RPMI7951 (cell line): ENCODE measurements at places on chromosomes 5 and 9. TPM values are rescaled to one million over a fixed set of nuclear protein-coding genes. Genes with fewer than 3 reads are reported as not detected.
A peak's percentile ranks its signal among the peaks of the same experiment; 100 is the strongest.

The SPINK13 gene
- total RNA-seq: not detected in 2 replicates

The SV2C gene
- under 0.01 TPM in 1 of 2 replicates, not detected in the other for total RNA-seq

The WDR38 gene
- 0.12 and 0.20 TPM in 2 replicates for total RNA-seq

DNA sequence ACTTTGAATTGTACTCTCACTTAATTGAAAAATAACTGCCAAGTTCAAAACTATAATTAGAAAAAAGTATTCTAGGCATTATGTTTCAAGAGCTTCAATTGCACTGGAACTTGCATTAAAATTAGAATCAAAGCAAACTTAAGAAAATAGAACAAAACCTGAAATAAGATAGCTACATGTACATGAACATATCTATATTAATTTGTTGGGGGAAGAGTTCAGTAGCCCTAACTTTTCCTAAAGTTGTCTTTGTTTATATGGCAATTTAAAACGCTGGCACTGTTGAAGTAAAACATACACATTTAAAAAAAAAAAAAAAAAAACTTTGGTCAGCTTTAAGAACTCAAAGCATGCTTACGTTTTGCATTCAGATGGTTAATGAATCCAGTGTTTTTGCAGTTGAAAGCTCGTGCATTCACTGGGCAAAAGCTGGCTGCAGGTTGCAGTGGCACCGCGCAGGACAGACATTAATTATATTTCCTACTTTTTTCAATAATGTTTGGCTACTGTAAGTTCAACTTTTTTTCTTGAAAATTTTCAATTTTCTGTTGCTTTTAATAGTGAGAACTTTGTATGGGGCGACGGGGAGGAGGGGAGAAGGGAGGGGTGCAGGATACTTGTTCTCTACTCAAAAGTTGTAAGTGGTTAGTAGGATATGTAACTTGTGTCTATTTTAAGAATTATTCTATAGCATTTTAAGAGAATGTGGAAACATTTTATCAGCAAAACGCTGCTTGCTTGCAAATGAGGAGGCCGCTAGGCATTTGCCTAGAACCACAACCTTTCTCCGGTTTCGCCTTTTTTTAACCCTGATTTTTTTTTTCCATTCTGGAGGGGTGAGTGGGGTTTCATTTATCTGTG, 3.9 kb downstream of the NR2F1 start:
- no peak for DNase-seq

DNA sequence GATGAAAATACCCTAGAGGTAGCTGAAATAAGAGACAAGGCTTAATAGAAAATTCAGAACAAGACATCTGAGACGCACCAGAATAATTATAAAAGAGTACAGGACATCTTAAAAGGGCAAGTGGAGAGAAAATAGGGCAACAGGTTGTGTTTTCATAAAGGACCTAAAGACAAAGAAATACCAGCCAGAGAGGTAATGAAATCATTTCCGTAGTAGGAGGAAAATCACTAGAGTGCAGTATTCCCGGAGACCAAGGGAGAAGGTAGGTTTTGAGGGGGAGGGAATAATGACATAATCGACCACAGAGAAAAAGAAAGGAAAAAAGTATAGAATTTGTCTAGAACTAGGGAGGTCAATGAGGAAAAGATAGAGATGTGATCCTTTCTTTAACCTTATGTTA, 26.2 kb upstream of the CTNNAL1 start:
- no peak for DNase-seq

DNA sequence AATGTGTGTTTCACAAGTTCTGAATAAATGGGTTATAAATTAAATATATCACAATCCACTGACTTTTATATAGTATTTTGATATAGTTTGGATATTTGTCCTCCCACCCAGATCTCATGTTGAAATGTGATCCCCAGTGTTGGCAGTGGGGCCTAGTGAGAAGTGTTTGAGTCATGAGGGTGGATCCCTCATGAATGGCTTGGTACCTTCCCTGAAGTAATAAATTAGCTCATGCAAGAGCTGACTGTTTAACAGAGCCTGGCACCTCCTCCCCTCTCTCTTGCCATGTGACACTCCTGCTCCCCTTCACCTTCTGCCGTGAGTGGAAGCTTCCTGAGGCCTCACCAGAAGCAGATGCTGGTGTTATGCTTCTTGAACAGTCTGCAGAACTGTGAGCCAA, 127.9 kb upstream of the PALM2AKAP2 start:
- peak; percentile 70 for DNase-seq

GRCh38 chr9:84811072-84811750, 141.7 kb downstream of the NTRK2 start:
- no peak for DNase-seq

DNA sequence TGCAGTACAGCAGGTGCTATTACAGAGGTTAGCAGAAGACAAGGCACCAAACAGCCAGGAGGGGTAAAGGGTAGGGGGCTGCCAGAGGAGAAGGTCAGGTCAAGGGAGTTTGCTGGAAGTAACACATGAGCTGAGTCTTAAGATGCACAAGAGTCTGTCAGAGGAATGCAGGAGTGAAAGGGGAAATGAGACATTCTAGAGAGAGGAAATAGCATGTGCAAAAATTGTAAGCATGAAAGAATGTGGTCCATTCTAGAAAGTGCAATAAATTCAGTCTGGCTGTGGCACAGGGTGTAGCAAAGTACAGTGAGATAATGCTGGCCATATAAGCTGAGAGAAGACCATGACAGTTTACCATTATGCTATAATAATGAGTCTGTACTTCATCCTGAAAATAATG, 6.6 kb downstream of the GOLGA1 start:
- no peak for DNase-seq

- no peak for DNase-seq
Measured at GRCh38 chr9:1008216-1008615, 31.8 kb downstream of the DMRT3 start.

DNA sequence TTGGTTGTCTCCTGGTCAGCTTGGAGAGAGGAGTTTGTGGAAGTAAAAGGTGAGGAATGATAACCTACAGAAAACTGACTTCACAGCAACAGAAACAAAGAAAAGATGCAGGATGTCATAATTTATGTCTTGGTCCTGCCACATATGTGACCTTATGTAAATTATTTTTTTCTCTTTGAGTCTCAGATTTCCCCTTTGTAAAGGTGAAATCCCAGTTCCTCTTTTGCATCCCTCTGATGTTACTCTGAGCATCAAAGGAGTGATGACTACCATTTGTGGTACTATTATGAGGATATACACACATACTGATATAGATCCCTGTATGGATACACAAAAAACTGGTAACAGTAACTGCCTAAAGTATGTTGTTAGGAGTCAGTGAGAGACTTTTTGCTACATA, 1.4 kb upstream of the THG1L start:
- no peak for DNase-seq

DNA sequence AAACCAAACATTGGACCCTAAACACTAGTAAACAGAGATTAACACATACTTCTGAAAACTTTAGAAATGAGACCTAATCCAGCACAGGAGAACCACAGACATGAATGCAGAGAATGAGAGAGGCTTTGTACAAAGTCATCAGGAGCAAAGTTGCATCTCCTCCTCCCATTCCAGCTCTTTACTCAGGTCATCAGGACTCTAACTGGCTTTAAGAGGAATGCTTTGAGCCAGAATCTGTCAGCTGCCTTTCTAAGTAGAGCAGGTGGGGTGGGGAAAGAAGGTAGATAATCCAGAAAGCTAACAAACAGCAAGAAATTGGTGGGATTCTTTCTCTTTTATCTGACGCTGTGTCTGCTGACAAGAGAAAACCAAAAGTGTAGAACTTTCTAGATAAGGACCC, 582.7 kb upstream of the DMAC1 start:
- DNase-seq: no peak

DNA sequence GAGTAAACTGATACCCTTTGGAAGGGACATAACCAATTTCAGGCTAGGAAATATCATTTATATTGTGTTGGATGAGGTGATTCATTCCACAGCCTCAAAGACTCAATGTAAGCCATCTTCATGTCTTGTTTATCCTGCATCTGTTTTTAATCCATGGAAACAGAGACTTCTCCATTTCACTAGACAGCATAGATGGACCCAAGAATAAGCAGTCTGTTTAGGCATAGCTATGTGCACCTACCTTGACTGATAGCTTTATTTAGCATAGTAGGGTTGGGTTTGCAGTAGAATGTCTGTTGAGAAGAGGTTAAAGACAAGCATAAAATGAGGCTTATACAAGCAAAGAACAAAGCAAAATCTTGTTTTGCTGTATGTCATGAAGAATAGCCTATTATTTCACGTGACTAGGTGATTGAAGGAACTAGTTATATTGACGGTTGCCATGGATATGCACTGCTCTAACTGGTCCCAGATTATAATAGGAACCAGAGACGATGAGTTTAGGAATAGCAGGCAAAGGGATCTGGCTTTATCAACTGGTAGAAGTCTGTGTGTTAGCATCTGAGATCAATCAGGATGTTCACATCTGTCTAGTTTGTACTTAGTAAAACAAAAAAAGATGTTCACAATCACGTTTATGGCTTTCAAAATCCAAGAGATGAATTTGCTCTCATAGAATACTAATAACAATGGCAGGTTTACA, 154.8 kb upstream of the KLF9 start:
- DNase-seq: no peak

DNA sequence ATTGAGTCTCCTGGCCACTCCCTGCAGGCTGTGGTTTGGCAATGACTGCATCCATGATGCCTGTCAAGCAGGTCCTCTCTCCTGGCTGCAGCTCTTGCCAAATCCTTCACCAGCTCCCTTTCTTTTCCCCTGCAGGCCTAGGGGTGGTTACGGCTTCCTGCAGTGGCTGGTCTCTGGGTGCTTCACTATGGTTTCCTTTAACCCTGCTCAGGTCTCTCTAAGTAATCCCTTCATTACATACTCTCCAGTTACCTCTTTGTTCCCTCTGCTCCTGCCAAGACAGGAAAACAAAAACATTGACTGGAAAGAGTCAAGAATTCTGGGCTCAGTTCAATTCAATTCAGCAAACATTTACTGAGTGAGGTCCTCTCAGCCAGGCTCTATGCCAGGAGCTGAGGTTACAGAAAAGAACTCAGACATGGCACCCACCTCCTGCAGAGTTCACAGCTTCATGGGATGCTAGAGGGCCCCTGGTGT, 19.8 kb upstream of the PTPN3 start:
- no peak for DNase-seq

GRCh38 chr9:137224830-137225694, at the start of gene CYSRT1:
Gene CYSRT1 (plus strand): TSS chr9:137225174. CDS start chr9:137225622, 448 bp downstream.
- no peak for DNase-seq

DNA sequence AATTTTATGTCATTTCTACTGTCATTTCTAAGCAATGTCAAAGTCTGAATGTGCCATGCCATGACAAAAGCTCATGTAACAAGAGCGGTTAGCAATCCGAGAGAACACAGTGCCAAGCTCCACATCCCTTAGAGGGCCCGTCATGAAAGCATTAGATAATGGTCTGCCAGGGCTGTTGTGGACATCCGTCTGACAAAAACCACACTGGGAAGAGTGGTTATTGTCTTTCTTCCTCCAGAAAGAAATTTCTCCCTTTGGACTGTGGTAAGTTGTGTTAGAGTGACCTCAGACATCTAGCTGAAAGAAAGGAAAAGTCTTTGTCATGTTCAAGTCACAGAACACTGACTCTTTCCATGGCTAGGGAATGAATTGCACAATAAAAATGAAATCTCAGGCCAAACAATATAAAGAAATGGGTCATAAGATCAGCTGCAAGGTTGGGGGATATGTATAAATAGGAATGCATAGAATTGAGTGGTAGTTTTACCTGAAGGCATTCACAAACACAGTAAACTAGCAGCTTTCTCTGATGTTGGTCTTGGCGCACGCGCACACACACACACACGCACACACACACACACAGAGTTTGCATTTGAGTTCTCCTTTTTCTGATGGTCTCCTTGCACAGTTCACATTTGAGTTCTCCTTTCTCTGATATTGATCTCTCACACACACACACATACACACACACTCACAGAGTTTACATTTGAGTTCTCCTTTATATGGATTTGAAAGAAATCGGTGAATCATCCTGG, 5.3 kb downstream of the SLC1A3 start:
- DNase-seq: peak; percentile 53

GRCh38 chr5:131288328-131288727, 24.5 kb downstream of the CDC42SE2 start:
- no peak for DNase-seq

DNA sequence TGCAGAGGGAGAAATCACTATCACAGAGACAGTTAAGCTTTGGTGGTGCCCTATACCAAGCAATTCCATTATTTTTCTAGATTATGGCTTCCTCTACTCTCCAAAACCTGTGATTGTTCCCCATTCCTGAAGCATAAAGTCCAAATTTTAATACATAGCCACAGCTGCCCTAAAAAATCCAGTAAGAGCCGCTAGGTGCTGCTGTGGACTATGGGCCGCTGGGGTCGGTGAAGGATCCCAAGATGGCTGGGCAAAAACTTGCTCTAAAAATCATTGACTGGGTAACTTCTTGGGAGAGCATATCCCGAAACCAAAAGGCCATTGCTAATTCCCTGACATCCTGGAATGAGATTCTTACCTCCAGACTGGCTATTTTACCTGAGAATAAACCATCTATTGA, 245.3 kb downstream of the NFIB start:
- DNase-seq: no peak

DNA sequence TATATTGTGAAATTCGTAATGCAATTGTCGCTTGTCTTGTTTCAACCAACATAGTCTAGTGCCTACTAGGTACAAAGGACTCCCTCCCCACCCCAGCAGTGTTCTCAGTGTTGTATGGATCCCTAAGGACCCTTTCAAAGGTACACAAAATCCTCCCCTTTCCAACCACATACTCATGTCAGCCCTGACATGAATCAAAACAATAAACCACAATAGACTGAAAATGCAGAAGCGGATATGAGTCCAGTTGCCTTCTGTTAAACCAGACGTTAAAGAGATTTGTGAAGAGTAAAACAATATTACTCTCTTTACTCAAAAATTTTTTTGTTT, 82.4 kb upstream of the IFNK start:
- no peak for DNase-seq
